ENCODE measurements at places on chromosomes 2 and 18.

DNA sequence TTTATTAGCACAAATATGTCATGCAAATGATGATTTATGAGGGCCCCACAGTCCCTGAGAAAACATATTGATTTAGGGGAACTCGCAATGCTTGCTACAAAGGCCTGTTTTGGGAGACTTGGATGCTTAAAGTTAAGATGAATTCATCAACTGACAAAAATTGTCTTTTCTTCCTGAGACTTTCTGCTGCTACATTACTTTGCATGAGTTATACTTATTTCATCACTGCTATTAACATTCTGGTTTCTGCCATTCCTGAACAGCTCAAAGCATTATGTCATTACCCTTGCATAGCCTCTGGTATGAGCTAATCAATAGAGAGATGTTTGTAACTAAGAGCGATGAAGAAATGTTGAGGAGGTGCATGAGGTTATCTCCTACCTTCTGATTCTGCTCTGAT, 74.4 kb downstream of the SOX11 start:
- no peak for DNase-seq

- no peak for DNase-seq
Measured at GRCh38 chr2:213544940-213545339, 260.7 kb downstream of the SPAG16 start.

DNA sequence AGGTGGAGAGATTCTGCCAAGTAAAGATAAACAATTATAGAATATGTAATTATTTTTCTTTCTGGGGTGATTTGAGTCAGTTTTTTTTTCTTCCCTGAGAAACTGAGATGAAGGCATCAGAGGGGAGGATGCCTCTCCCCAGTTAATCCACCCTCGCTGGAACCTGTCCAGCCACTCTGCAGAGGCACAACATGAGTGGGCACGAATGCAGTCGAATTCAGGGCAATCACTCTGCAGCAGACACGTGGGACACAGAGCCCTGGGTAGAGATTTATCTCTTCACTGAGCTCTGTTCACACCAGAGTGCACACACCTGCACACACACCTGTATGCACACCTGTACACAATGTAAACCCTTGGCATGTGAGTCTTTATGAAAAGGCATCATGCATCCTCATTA, 154.2 kb downstream of the DCDC2C start:
- DNase-seq = no peak

DNA sequence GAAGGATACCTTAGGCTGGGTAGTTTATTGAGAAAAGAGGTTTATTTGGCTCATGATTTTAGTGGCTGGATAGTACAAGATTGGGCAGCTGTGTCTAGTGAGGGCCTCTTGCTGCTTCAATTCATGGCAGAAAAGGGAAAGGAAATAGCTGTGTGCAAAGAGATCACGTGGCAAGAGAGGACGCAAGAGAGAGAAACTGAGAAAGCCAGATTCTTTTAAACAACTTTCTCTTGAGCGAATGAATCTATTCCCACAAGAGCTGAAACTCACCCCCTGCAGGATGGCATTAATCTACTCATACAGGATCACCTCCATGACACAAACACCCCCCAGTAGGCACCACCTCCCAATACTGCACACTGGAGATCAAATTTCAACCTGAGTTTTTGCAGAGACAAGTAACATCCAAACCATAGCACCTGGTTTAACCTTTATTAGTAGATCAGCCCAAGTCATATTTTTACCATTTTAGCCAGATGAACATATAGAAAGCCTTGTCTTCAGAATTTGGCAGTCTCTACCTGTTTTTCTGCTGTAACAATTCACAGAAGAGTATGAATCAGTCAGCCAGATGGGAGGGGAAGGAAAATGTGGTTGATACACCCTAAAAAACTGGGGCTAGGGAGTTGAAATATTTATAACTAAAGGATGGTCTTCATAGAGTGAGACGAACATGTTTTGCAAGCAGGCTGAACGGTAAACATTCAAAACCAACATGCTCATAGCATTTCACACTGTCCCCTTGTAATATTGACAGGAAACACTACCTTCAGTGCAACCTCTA, 73.9 kb upstream of the NCKAP5 start:
- no peak for DNase-seq

DNA sequence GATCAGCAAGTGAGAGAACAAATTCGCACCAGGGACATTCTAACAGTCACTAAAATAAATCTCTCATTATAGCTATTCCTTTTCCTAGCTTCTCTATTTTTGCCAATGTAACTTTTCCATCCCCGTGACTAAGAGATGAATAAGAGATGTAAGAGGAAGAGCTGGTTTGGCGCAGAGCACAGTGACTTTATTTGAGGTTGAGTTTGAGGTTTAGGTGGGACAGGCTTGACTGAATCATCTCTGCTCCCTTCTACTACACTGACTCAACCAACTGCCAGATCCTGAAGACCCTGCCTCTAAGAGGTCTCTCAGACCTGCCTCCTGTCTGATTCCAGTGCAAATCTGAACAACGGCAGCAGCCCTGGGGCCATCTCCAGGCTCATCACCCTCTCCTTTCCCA, 28.0 kb downstream of the RFX8 start:
- DNase-seq = no peak

DNA sequence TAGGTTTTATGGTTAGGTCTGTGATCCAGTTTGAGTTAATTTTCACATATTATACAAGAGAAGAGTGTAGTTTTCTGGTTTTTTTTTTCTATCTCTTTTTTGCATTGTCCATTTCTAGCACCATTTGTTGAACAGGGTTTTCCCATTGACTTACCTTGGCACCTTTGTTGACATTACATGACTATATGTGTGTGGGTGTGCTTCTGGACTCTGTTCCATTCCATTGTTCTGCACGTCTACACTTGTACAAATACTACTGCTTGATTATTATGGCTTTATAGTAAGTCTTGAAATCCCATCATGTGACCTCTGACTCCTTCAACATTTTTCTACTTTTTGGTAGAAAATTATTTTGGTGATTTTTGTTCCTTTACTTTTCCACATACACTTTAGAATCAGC, 38.7 kb downstream of the UBE2F start:
- DNase-seq = no peak

DNA sequence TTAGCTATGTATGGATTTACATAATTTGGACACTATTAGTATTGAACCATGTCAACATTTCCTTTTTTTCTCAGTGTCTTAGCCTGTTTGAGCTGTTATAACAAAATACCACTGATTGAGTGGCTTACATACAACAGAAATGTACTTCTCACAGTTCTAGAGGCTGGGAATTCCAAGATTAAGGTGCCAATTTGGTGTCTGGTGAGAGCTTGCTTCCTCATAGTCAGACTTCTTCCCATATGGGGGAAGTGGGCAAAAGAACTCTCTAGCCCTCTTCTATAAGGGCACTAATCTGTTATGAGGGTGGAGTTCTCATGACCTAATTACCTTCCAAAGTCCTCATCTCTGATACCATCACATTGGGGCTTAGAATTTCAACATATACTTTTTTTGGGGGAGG, 12.6 kb downstream of the ZNF804A start:
- DNase-seq = no peak

DNA sequence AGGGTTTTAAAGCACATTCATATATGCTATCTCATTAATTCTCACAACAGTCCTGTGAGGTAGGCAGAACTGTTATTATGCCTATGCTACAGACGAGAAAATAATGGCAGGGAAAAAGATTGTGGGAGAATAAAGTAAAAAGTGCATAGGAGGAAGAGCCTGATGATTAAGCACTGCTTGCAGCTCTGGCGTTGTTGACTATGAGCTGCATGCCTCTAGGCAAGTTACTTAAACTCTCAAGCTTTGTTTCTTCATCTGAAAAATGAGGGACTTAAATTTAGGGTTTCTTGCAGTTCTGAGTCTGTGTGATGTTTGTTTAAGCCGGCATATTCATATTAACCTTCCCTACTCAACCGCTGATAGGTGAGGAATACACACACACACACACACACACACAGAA, 51.6 kb upstream of the RAPH1 start:
- DNase-seq = no peak

- no peak for DNase-seq
Measured at GRCh38 chr2:225998116-225998515, 598.6 kb downstream of the NYAP2 start.

GRCh38 chr2:162379719-162380580, 36.0 kb downstream of the GCA start:
- DNase-seq = no peak

DNA sequence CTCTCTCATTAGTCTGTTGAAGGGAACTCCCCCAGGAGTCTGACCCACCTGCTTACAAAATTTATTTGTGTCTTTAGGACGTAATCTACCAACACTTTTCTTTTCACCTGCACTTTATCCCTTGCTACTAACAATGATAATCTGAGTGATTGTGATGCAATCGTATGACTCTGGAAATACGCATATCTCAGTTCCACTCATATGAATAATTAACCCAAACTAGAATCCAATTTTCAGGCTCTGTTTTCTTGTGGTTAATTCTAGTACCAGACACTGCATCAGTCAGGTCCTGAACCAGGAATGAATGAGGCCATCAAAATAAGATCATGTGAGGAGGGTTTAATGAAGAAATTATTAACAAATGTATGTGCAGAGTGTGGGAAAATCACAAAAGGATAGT, 158.4 kb upstream of the SRD5A2 start:
- DNase-seq = no peak

GRCh38 chr2:219021591-219021990, 19.7 kb downstream of the CFAP65 start:
- no peak for DNase-seq

DNA sequence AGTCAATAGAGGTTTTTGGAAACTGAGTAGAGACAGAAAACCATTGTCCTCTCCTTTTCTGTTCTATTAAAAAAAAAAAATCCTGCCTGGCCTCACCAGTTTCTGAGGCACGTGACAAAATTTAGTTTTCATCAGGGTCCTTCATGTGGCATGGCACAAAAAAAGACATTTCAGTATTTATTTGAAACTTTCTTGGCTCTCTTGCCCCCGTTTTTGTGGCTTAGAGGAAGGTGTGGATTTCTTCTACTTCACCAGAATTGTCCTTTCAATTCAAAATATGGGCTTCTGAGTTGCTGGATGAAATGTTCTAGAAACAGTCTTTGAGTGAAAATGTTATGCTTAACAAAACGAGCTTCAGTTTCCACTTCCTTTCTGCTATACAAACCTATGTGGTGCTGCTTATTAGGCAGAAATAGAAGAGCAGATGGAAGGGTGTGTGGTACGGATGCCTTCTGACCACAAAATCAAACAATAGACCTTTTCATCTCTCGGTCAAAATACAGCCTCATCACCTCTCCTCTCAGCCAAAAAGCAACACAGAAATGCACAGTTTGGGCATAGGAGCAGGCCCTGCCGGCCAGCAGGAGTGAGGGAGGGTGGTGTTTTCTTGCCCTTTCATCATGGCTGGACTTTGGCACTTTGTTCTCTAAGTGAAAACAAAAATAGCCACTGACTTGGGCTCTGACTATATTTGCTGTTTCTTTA, 89.2 kb downstream of the SH3RF3 start:
- peak; percentile 45 for DNase-seq

GRCh38 chr2:104472076-104472475, 381.8 kb upstream of the POU3F3 start:
- DNase-seq = no peak

DNA sequence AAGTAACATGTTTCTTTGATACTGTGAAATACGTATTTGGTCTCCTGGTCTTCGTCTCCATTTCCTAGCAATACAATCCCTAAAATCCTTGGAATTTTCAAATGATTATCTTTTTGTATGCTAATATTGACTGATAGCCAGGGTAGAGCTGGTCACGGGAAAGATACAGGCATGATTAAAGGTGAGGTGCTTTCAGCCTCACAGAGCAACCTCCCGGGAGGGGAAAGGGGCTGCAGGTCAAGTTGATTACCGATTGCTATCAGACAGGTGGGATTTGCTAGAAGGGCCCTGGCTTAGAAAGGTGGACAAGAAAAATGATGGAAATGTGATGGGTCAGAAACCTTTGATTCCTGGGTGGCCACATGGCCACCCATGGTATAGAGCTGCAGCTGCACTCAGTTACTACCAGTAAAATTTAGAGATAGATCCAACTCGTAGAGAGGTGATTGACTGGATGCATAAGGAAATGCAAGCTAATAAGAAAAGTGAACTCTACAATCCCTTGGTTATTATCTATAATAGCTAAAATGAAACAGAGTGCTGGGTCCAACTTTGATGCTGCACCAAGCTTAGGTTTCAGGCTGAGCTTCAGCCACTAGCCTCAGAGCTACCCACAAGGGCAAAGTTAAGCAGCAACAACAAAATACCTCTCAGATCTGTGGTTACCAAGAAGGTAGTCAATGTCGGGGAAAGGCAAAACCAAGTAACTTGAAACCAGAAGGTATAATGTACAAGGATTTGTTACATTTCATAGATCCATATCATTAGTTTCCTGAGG, 15.3 kb downstream of the YPEL5 start:
- no peak for DNase-seq

DNA sequence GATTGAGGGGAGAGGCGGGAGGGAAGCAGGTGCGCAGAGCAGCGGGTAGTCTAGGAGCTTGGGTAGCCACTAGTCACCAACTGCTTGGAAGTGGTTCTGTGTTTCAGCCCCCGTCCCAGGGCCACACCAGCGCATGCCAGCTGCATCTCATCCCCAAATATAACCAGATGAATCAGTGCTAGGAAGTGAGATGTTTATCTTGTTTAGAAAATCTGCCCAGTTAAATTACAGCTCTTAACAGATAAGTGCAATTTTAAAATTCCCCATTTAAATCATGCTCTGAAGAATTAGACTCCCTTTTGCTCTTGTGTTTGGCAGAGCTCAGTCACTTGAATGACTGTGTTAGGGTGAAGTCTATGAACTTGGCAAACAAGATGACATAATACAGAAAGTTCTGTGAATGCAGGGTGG, 193.8 kb downstream of the SEPTIN10 start:
- DNase-seq = peak; percentile 49

- no peak for DNase-seq
Measured at GRCh38 chr2:199841409-199841808, 9.6 kb downstream of the FTCDNL1 start.

- no peak for DNase-seq
Measured at GRCh38 chr2:23661276-23662050, 265.5 kb downstream of the ATAD2B start.

- DNase-seq = no peak
Measured at GRCh38 chr2:96608469-96609455, 29.4 kb downstream of the KANSL3 start.

GRCh38 chr2:11292464-11293255, 51.8 kb downstream of the ROCK2 start:
- DNase-seq = no peak

DNA sequence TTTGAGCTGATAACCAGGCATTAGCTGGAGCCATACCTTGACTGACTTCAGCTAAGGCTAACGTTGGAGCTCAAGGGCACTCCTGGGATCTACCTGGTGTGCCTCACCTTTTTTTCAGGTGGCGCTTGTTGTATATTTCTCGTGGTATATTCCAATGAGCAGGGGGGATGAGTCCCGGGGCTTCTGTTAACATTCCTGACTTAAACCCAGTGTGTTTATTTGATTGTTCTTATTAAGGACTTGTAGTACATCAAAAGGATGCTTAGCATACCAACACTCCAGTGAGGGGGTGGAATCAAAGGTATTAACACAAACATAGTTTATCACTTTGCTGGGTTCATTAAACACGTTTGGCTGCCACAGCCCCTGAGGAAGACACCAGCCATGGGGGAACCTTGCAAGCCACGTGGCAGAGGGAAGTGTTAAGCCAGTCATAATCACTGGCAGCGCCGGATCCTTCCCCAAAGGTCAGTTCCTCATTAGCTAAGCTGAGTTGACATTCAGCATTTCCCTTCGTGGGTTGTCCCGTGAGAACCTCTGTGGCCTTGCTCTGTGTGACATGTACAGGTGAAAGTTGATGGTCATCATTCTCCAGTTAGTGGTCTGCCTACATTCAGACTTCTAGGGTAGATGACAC, 119.5 kb upstream of the MCFD2 start:
- peak; percentile 79 for DNase-seq
